ENCODE measurements at places on chromosomes 5 and 9. TPM values are rescaled to one million over a fixed set of nuclear protein-coding genes. Genes with fewer than 3 reads are reported as not detected.
A peak's percentile ranks its signal among the peaks of the same experiment; 100 is the strongest.

TAF11L6 gene
- total RNA-seq, result not detected

GRCh38 chr5:80686757-80687156, 32.0 kb upstream of the DHFR start:
- no peak overlapping the region for H3K27ac ChIP-seq
- H3K27me3 ChIP-seq, result no peaks in the 10 kb centered on the region
- peak; percentile 36 for DNase-seq
- H3K36me3 ChIP-seq, result no peaks in the 10 kb centered on the region

- H3K36me3 ChIP-seq, result peaks cover 46% of the 10 kb centered on the region
- no peak overlapping the region for H3K27ac ChIP-seq
- no peaks in the 10 kb centered on the region for H3K4me1 ChIP-seq
- no peak for DNase-seq
- no peaks in the 10 kb centered on the region for H3K27me3 ChIP-seq
- no peak overlapping the region for H3K4me3 ChIP-seq
Observed at GRCh38 chr9:114371973-114372917, 15.5 kb downstream of the AKNA start.

GRCh38 chr9:120909904-120910303, 16.7 kb downstream of the TRAF1 start:
- no peak overlapping the region for H3K27ac ChIP-seq
- H3K27me3 ChIP-seq, result no peaks in the 10 kb centered on the region
- H3K36me3 ChIP-seq, result peaks cover 6% of the 10 kb centered on the region
- no peaks in the 10 kb centered on the region for H3K4me1 ChIP-seq

Data from IMR-90 (cell line).